ENCODE measurements at places on chromosomes 11 and 22. TPM values are rescaled to one million over a fixed set of nuclear protein-coding genes. Genes with fewer than 3 reads are reported as not detected.
A peak's percentile ranks its signal among the peaks of the same experiment; 100 is the strongest.

GRCh38 chr22:38403812-38404211 lies 51.2 kb downstream of the KCNJ4 start:
- DNase-seq, result no peak

- no peak for DNase-seq
Measured at GRCh38 chr11:36215693-36216060, 73.5 kb downstream of the COMMD9 start.

DNA sequence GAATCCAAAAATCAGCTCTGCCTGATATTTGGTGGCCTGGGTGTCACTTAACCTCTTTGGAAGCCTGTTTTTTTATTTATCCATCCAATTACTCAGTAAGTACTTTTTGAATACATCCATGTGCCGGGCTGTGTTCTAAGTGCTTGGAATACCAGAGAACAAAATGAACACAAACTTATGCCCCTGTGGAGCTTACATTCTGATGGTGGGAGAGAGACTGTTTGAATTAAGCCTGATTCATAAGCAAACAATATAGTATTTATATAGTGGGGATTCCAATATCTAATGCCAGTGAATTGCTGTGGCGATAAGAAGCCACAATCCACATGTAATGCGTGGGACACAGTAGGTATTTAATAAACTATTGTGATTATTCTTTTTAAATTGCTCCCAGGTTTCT lies 19.4 kb downstream of the KCNJ5 start:
- no peak for DNase-seq

DNA sequence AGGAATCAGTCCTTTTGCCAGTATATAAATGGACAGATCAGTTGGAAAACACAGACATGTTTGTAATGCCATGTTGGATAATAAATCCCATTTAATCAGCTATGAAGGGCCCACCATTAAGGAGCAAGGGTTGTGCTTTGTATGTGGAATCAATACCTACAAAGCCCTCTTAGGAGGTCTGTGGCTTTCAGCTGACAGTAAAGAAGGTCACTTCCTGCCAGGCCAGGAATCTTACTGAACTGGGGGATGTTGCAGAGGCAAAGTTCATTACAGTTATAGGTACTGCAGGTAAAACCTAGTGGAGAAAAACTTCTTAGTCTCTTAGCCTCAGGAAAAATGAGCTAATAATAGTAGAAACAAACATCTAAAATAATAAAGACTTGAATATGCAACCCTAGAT lies 129.5 kb downstream of the FAM76B start:
- DNase-seq, result no peak

DNA sequence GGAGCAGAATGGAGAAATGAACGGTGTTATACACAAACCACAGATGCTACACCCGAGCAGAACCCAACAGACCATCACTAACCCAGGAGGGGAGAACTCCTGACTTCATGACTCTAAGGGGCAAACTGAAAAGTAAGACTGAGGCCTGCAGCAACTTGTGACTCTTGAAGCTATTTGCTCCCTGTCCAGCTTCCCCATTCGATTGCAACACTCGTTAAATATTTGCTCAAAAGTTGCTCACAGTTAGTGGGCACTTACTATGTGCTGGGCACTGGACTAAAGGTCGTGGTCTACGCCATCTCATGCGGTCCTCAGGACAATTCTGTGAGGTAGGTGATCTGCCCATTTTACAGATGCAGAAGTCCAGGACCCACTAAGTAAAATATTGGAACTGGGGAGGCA lies 9.5 kb upstream of the ADA2 start:
- DNase-seq, result no peak

DNA sequence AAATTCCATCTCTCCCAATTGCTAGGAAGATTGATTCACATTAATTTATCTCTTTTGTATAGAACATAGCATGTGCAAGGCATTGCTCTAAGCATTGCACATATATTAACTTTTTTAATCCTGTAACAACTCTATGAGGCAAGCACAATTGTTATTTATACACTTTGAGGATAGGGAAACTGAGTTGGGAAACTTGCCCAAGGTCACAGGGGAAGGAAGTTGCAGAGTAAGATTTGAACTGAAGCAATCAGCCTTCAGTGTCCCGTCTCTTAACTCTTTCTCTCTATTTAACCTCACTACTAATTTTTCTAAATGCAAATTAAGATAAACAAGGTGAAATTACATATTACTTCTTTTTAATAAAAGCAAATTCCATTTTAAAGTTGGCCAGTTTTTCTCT lies 22.2 kb downstream of the OR56B4 start:
- no peak for DNase-seq

DNA sequence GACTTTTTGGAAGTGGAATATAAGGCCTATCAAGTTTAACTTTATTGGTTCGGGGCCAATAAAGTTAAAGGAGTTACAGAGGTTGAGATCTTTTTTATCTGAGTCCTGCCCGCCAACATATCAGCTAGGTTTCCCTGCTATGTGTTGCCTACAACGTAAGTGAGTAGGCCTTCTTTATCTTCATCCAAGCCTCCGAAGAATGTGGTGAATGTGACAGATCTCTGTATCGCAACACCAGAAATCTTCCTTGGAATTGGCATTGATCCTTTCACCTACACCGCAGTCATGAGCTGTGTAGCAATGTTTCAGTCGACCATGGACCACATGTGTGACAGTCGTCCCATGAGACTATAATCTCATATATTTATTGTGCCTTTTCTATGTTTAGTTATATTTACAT lies 37.3 kb upstream of the CADM1 start:
- DNase-seq, result no peak

- DNase-seq, result no peak
Measured at GRCh38 chr11:74683941-74684481, 47.2 kb downstream of the CHRDL2 start.

DNA sequence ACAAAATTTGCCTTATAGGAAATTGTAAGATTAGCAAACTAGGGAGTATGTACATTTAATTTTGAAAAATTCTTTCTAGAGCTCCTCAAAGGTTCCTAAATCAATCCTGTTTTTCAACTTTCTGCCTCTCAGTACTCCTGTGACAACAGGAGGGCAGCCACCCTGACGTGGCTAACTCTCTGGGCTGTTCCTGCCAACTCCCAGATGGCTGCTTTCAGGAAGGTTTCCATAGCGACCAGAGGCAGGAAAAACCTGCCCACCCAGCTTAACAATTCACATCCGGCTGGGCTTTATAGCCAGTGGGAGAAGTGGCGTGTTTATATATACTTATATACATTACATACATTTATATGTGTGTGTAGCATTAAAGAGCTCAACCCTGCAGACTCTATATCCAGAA lies 26.5 kb downstream of the SGSM3 start:
- DNase-seq, result peak; percentile 68

- DNase-seq, result no peak
Measured at GRCh38 chr11:130425156-130425555, 3.3 kb downstream of the ADAMTS8 start.

- DNase-seq, result no peak
Measured at GRCh38 chr11:6096417-6096816, 11.1 kb upstream of the OR56B4 start.

DNA sequence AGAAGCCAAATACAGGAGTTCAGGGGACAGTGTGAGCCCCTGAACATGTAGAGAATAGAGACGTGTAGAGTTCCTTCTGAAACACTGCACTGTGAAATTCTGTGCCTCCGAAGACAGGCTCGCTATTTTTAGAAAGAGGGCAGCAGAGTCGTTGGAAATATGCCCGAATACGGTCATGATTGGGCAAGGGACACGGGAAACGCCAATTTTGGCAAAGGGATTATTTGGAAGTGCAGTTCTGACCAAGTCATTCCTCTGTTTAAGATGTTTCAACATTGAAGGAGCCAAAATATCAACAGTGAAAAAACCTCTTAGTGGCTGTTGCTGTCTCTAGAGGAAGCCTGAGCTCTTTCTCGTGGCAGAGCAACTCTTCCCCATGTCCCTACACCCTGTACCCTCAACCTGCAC lies 9.5 kb upstream of the CBX6 start:
- DNase-seq, result no peak

DNA sequence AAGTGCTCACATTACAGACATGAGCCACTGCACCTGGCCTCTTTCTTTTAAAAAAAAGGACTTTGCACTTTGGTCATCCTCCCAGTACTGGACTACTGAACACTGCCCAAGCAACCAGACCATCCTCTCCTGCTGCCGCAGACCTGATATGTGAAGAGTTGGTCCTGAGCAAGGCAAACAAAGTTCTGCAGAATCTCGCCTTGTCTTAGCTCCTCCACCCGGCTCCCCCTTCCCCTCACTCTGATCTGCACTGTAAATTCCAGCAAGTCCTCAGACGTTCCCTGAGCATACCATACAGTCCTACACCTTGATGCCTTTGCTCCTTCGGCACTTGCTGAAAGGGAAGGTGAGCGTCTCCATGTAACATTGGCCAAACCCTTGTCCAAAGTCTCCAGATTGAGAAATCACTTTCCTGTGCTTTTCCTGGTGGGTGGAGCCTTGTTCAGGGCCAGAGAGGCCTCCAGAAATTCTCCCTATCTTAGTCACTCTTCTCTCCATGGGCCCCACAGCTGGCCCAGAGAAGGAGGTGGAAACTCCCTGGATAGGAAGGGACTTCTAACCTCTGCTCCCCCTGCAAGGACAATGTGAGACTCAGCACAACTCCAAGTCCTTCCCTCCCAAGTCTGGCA lies 47.0 kb upstream of the TIMP3 start:
- no peak for DNase-seq

- DNase-seq, result no peak
Measured at GRCh38 chr11:28727254-28727653, 619.1 kb downstream of the METTL15 start.

DNA sequence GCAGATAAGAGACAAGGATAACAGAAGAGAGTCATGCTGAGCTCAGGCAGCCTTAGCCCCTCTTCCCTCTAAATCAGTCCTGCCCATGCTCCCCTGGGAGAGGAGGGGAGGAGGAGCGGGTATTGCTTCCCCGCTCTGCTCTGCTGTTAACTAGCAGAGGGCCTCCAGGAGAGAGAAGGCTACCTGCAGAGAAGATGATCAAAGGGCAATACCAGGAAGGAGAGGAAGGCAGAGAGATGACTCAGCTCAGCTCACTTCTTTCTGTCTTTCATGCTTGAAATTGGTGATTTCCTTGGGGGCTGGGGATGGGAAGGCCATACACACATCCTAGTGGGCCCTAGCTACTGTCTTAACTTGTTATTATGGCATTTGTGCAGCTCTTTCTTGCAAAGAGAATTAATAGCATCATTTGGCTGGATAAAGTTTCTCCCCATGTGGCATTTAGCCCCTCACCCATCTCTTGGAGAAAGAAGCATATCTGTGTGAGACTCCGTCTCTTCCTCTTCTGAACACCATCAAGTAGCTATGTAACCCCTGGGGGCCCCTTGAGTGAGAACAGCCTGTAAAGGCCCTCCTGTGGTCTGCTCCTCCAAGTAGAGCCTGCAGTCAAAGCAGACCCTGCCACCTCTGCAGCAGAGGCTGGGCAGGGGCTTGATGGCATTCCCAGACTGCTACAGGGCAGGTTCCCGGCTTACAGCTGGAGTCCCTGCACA lies 33.4 kb upstream of the AMOTL1 start:
- peak; percentile 81 for DNase-seq

- no peak for DNase-seq
Measured at GRCh38 chr11:8773916-8774539, 91.4 kb downstream of the RPL27A start.

DNA sequence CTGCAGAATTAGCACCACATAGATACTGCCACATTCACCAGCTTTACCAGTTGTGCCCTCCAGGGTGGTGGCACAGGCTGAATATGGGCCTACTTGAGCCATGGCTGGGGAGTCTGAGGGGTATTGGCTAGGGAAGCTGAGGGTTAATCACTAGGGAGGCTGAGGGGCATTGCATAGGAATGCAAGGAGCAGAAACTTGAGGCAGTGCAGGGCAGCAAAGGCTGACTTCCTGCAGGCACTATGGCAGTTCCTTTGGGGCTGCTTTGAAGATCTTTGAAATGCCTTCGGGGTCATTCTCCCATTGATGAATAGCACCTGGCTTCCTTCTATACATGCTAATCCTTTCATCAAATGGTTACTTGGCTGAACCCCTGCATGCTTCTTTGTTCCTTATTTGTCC lies 171.5 kb downstream of the RCN1 start:
- DNase-seq, result no peak

DNA sequence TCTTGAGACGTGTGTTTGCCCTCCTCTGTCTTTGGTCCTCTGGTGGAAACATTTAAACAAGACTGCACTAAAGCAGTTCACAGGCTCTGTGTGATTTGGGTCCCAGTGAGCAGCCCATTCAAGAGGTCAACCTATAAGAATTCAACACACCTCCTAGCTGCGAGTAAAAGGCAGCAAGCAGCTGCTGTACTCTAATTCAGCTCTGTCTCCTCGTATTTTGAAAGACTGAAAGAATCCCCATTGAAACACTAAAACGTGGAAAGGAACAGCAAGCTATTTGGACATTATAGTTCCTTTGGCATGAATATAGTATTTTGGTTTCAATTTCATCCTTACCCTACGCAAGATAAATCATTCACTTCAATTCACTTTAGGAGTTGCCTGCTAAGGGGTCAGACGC lies 1046.7 kb downstream of the DLG2 start:
- DNase-seq, result peak; percentile 32

DNA sequence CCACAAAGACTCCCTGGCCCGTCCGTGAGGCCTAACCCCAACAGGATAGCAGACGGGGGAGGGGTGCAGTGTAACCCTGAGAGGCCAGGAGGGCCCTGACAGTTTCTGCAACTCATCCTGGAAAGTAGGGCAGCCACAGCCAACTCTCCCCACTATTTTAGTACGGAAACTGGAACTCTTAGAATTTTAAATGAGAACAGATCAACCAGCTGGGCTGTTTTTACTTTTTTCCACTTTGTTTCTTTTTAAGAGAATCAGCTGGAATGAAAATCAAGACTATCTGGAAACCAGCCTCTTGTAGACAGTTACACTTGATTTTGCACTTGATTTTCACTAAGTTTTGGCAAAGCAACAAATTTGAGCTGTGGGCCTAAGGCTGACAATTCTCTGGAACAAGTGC lies 42.7 kb upstream of the NRIP3 start:
- DNase-seq, result no peak

Gene NPAS4
- total RNA-seq, result 1.6 TPM

Gene LRRC74B
- not detected for total RNA-seq

Gene KCNE3
- total RNA-seq, result 4.9 TPM

Gene NXPE1
- not detected for total RNA-seq

Gene MS4A15
- total RNA-seq, result 0.11 TPM

Gene GTPBP1
- total RNA-seq, result 108 TPM

Gene PHRF1
- 50.6 TPM for total RNA-seq

Gene SFI1
- 26.4 TPM for total RNA-seq

Gene SELENOH
- total RNA-seq, result 271 TPM

Gene KRTAP5-2
- not detected for total RNA-seq

Gene OR2AT4
- not detected for total RNA-seq

Gene C22orf31
- total RNA-seq, result not detected

Gene OR51B5
- not detected for total RNA-seq

Gene OR5A1
- not detected for total RNA-seq

Gene TMPRSS13
- 0.50 TPM for total RNA-seq

Gene NRGN
- 7.0 TPM for total RNA-seq

Data from H9 (cell line).